ENCODE measurements at places on chromosomes 5 and 9.

- no peak for DNase-seq
These were observed 140.8 kb downstream of the BARX1 start for GRCh38 chr9:93814077-93814956.

DNA sequence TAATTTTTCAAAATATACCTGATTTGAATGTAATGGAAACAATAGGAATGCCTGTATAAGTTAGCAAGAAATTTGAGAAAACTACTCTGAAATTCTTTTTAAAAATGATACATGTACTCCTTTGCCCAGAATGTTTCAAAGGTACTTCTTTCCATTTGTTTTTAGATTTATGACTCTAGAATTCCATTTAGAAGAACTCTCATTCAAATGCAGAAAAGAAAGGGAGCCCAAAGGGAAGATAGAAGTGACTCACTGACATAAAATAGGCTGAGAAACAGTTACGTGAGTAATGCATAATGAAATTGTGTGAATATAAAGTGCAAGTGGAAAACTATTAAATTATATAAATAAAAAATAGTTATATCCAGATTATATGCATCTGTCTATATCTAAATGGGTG is 926.3 kb downstream of the TAF11L14 start:
- no peak for DNase-seq

DNA sequence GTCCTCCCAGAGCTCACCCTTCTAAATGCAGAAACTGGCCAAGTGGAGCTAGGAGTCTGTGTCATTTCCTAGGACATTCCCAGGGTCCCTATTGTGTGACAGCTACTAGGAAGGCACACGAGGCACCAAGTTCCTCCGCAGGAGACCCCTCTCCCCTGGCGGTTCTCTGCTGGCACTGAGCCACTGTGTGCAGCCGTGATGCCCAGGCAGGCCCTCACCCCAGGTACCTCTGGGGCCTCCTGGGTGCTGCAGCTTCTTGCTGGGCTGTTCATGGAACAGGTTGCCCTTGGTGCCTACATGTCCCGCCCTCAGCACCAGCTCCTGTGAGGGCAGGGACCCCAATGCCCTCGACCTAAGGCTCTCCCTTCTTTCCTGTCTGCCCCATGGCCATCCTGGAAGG is 23.1 kb downstream of the MED10 start:
- DNase-seq: no peak

- DNase-seq: no peak
These were observed 116.8 kb downstream of the TARS1 start for GRCh38 chr5:33557605-33558004.

GRCh38 chr5:33969572-33970452 is 14.7 kb downstream of the SLC45A2 start:
- no peak for DNase-seq

DNA sequence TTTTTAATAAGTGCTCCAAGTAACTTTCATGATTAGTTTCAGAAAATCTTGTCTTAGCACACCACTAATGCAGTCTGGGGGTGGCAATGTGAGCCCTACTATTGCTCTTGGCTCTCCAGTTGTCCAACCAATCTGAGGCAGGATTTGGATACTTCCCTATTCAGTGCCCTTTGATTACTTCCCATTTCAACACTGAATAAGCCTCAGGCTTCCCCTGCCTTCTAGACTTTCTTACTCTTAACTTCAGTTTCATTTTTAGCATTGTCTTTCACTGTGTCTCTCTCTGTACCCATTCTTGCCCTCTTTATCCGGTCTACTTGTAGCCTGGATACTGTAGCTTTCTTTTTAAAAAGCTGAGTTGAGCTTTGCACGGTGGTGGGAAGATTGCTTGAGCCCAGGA is 186.1 kb downstream of the C9orf152 start:
- no peak for DNase-seq

GRCh38 chr5:178490935-178491652 is 99.1 kb downstream of the COL23A1 start:
- DNase-seq: no peak

GRCh38 chr9:71909887-71910649 is 925 bp downstream of the ABHD17B start:
- DNase-seq: peak; percentile 1
